ENCODE measurements at places on chromosomes 2 and 18.
A peak's percentile ranks its signal among the peaks of the same experiment; 100 is the strongest.

GRCh38 chr2:12539336-12539735, 177.4 kb upstream of the TRIB2 start:
- no peak for DNase-seq

- DNase-seq = no peak
Measured at GRCh38 chr2:159890551-159891266, 92.7 kb upstream of the CD302 start.

DNA sequence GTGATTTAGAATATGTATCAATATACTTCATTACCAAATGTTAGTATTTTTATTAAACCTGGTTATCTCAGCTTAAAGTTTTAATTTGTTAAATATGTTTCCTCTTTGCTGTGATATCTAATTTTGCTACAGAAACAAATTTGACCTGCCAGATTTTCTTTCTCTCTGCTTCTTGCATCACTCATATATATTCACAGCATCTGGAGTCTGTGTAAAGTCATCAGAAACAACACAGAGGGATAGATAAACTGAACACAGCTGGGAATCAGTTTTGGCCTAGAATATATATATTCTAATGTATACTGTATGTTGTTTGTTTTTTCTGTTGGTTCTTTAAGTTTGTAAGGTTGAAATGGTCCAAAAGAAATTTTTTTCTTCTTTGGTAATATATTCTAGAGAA, 8.5 kb downstream of the PSMD14 start:
- no peak for DNase-seq

DNA sequence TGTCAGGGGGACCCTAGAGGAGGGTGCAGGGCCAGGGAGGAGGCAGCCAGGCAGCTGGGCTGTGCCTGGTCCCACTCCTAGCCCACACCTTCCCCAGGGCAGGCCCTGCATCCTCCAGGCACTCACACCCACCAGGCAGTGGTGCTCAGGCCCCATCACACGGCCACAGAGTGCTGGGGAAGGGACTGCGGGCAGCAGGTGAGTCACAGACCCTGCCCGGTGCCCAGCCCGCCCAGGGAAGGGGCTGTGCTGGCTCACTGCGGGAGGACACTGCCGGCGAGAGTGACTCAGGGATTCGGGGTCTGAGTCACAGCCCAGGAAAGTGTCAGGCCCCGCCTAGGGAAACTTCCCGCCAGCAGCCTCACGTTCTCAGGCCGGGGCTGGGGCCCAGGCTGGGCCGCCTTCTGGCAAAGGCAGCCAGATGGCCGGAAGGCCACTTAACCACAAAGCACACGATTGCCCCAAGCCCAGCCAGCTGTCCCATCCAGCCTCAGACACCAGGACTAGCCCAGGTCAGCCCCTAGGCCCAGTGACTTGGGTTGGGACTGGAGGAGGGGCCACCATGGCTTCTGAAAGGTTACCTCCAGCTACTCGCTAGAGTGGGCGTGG, 42.2 kb downstream of the BIN1 start:
- no peak for DNase-seq

- DNase-seq = no peak
Measured at GRCh38 chr2:108946442-108946841, 42.6 kb downstream of the EDAR start.

- DNase-seq = no peak
Measured at GRCh38 chr2:149899390-149899789, 311.8 kb upstream of the MMADHC start.

DNA sequence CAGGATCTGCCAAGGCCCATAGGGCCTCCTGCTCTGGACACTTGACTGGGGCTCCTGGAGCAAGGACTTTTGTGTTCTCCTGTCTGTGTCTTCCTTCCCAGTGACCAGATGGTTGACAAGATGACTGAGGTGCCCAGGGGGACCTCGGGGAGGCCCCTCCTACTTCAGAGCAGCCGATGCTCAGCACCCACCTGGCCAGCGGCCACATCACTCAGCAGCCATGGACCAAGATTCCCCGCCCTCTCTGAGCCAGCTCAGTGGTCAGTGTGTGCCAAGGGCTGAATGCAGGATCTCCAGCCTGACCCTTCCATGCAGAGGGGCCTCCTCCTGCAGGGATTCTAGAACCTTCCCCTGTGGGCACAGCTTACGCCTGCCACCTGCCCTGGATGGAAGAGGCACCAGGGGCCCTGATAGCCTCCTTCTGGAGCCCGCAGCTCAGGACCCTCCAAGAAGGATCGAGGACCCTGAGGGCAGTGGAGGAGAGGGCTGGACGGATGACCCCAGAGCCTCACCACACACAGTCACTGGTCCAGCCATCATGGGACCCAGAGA, 87.4 kb upstream of the GPC1 start:
- DNase-seq = no peak

DNA sequence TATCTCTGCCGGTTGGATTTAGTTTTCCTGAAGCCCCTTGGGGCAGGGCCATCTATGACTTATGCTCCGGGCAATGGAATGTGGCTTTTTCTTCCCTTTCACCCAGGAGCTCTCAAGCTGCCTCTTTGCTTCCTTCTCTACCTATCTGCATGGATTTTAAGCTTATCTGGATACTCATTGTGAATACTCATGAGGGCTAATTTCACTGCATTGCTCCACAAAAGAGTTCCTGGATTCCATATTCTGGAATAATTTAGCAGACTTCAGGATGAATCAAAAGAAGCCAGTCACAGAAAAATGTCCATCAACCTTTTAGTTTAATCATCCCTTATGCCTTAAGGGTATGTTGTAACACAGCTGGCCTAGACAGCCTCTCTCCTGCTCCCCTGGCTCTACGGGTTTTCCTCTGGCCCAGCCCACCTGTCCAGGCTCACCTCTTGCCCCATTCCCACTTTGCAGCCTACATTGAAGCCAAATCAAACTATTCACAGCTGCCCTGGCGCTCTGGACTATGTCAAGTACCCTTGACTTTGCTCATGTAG, 122.8 kb upstream of the RMDN2 start:
- DNase-seq = no peak

GRCh38 chr2:120622886-120623753, 112.5 kb upstream of the GLI2 start:
- DNase-seq = no peak

GRCh38 chr2:189129971-189130370, 49.6 kb downstream of the COL5A2 start:
- DNase-seq = no peak

- no peak for DNase-seq
Measured at GRCh38 chr2:208493186-208493585, 86.6 kb downstream of the PTH2R start.

DNA sequence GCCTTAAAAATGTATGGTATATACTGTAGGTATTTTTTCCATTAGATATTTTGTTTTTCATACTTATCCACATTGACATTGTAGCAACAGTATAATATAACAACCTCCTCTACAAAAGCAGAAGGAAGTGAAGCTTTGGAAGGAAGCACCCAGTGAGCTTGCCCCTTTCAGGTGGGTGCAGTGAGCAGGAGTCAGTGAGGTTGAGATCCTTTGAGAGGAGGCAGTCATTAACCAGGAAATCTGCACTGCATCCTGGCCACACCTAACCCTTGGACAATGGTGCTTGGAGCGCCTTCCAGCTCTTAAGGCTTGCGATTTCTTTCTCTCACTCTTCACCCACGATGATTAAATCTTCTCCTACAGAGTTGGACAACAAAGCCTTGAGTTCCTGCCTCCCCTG, 13.9 kb downstream of the IL37 start:
- no peak for DNase-seq

DNA sequence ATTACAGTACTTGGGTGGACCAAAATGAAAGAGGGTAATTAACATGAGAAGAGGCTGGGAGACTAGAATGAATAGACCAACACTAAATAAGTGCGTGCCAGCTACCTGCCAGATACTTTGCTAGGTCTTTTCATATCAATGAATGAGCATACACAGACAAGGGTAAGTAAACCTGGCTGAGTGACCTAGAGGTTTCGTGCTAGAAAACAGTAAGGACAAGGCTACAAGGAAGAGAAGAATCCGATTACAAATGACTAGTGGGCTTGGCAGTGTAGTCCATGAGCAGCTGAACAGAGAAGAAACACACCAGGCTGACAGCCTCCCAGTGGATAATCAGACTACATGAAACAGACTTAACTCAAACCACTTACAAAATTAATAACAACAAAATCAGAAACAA, 64.6 kb downstream of the THADA start:
- DNase-seq = no peak

DNA sequence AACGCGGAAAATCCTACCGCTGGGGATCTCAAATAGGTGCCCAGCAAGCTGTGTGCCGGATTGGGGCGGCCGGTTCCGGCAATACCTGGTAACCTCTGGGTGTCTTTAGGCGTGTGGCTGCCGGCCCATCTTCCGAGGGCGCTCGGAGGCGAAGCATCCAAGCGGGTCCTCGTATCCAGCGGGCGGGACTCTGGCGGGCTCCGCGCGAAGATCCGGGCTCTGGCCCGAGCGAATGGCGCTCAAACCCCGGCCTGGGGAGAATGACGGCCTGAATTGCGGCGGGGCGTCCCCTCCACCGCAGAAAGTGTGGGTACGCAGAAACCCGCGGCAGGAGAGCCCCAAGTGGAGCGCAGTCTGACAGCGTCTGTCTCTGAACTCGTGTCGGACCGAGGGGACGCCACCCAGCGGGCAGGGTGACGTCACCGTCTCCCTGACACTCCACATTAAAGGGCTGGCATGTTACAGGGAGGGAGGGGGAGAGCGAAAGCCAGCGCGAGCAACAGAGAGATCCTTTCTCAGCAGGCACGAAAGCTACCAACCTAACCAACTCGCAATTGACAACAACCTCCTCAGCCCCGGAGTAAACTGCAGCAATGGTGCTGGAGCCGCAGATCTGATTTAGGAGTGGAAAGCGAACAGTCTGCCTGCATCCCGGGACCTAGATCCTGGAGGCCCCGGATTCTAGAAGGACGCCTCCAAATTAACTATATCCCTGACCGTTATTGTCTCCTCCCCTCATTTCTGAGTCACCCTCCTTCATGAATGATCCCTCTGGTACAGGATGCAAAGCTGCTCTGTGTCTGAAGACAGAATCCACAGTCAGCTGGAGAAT, at the start of gene SKOR2:
SKOR2 (minus strand) TSS at position 372 of the 832 bp plus-strand sequence. CDS start 2,477 bp downstream, outside the sequence.
- no peak for DNase-seq

- no peak for DNase-seq
Measured at GRCh38 chr18:40866968-40867367, 1088.1 kb upstream of the PIK3C3 start.

- no peak for DNase-seq
Measured at GRCh38 chr2:166170356-166170755, 42.5 kb upstream of the SCN1A start.

GRCh38 chr2:73386342-73386868, 769 bp downstream of the ALMS1 start:
- peak; percentile 43 for DNase-seq

DNA sequence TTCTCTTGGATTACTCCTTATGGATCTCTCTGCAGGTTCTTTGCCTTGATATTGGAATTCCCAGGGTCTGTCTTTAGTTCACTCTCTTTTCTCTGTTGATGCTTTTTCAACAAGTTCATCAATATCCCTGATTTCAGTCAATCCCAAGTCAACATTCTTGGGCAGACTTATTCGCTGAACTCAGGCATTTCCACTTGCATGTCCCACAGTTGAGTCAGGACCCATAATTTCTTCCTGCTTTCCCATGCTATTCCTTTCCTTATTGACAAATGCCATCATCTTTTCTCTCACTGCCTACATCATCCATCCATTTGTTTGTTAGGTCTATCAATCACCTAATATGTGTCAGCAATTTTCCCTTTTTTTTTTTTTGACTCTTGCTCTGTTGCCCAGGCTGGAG, 11.6 kb downstream of the GPD2 start:
- no peak for DNase-seq

DNA sequence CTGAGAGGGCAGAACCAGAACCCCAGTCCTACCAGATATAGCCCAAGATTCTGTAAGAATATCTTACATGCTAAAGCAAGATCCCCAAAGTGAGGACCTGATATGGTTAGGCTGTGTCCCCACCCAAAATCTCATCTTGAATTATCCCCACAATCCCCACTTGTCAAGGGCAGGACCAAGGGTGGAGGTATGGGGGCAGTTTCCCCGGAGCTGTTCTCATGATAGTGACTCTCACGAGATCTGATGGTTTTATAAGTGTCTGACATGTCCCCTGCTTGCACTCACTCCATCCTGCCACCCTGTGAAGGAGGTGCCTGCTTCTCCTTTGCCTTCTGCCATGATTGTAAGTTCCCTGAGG, 19.9 kb downstream of the TTC32 start:
- DNase-seq = no peak

DNA sequence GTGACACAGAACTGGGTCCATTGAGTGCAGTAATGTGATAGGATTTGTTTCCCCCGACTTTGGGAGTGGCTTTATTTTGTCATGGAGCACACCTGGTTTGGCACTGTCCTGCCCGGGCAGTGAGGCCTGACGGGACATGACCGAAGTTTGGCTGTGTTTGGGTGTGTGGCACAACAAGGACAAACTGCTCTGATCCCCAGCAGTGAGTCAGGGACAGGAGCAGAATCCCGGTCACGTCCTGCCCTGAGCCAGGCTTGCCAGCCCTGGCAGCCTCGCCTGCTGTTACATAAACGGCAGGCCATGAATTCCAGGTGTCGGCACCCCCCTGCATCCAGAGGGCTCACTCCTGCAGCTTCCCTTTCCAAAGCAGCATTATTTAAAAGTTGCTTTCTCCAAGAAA, 45.7 kb downstream of the IMPA2 start:
- DNase-seq = no peak

DNA sequence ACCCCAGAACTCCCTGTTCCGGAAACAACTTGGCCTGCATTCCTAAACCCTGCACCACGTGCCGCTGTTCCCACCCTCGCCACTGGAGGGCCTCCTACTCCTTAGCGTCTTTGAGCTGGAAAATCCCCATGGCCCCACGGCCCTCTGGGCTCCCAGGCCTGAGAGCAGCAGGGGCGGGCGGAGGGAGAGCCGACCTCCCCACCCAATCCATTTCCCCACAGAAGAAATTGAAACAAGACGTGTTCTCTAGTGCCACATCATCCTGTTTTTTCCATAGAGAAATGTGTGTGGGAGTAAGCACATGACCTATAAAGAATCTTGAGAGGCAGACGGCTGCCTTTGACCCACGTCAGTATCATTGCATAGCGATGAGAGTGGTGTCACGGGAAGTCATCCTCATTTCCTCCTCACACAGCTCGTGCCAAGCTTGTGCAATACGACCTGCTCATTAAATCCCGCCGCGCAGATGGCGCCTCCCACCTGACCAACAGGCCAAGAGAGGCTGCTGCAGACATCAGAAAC, 79.2 kb downstream of the LAMA1 start:
- DNase-seq = no peak

DNA sequence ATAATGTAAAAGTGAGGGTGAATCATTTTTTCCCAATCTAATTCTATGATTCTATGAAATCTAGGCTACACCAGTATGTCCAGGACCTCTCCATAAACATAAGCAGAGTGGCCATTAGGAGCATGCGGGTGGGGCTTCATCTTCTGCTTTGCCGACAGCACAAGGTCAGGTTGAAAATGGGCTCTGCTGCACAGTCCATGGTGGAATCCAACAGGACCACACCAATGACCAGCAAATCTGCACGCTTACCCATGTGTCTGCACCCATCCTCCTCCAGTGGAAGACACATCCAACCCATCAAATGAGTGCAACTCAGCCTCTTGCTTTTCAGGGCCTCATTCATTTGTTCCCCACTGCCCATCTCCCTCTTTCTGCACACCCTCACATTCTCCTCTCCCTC, 43.3 kb upstream of the SKOR2 start:
- no peak for DNase-seq

- peak; percentile 39 for DNase-seq
Measured at GRCh38 chr2:205175831-205176230, 506.5 kb upstream of the NRP2 start.

- DNase-seq = peak; percentile 43
Measured at GRCh38 chr2:216554755-216555154, 56.1 kb downstream of the RPL37A start.

- no peak for DNase-seq
Measured at GRCh38 chr2:161036926-161037325, 123.3 kb upstream of the TANK start.

All from NCI-H1694 treated with DMSO at 0.1 percent for 48 hours (cell line).